Central memory CD8-positive, alpha-beta T cell (primary cell): ENCODE measurements at places on chromosomes 1 and 21.

DNA sequence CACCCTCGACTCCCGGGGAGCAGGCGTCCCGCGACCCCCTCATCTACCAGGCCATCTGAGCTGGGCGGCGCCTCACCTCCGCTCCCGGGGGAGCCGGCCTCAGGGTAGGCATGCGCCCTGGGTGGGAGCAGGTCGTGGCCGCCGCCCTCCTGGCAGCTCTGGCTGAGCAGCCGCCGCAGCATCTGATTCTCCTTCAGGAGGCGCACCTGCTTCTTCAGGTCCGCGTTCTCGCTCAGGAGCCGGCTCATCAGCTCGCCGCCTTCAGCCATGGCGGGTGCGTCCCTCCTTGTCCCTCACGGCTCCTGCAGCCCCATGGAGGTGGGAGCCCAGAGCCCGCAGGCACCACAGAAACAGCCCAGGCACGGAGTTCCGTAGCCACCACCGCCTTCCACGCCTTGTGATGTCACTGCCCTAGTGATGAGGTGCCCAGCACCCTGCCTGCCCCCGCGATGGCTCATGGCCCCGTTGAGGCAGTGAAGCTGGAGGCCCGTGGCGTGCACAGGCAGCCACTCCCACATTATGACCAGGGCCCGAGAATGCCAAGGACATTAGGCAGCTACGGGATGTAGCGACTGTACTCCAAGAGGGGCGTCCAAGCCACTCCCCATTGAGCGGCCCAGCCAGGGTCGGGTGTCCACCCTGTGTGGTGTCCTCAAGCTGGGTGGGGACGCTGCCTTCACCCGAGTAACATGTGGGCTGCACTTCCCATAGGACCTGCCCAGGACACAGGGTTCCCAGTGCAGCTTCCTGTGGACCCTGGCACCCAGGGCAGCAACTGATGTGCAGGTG lies 1.5 kb downstream of the SPATC1L start:
- H3K4me3 ChIP-seq = peak overlapping the region; percentile 52
- peaks cover 3% of the 10 kb centered on the region for H3K36me3 ChIP-seq
- H3K27ac ChIP-seq = no peak overlapping the region
- no peak for DNase-seq
- H3K4me1 ChIP-seq = no peaks in the 10 kb centered on the region

GRCh38 chr1:109898842-109899241 lies 11.8 kb upstream of the CSF1 start:
- no peaks in the 10 kb centered on the region for H3K4me1 ChIP-seq
- H3K27me3 ChIP-seq = no peaks in the 10 kb centered on the region
- no peak overlapping the region for H3K4me3 ChIP-seq
- no peak for DNase-seq

DNA sequence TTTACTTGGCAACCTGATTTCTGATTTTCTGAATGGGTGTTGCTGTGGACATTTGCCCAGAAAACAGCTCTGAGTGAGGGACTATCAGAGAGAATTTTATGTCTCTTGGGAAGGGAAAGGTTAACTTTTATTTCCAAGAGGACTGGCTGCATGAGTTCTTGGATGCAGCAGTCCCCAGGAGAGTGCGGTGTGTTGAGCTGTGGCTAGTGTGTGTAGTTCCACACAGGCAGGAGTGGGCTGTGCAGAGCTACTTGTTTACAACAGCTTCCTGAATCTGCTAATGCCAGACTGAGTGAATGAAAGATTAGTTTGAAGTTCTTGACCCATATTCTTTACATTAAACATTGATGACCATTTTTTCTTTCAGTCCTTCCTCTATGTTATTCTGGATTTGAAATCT lies 41.0 kb upstream of the APOBEC4 start:
- H3K36me3 ChIP-seq = no peaks in the 10 kb centered on the region
- no peak for DNase-seq
- no peaks in the 10 kb centered on the region for H3K4me1 ChIP-seq
- H3K4me3 ChIP-seq = no peak overlapping the region

DNA sequence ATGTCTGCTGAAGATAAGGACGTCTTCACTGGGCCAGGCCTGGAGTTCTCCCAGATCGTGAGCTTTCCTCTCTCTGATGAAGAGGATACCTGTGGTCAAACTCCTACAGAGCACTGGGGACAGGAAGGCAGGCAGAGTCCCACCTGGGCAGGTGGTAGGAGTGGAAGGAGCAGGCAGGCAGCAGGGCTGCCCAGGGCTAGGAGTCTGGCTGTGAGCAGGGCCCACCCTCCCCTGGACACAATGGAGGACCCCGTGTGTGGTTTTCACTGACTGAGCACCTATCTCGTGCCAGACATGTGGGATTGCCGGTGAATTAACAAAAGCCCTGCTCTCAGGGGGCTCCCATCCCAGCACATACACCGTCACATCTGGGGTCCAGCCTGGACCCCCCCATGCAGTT lies 4.9 kb upstream of the SAMD11 start:
- H3K27me3 ChIP-seq = peaks cover 81% of the 10 kb centered on the region
- DNase-seq = no peak
- H3K4me3 ChIP-seq = no peak overlapping the region
- H3K27ac ChIP-seq = no peak overlapping the region
- H3K4me1 ChIP-seq = peaks cover 10% of the 10 kb centered on the region

GRCh38 chr1:193417945-193418744 lies 231.7 kb upstream of the B3GALT2 start:
- H3K4me1 ChIP-seq = peaks cover 18% of the 10 kb centered on the region
- H3K27ac ChIP-seq = peak overlapping the region; percentile 88
- peak overlapping the region; percentile 72 for H3K4me3 ChIP-seq
- no peak for DNase-seq

- H3K27me3 ChIP-seq = peaks cover 24% of the 10 kb centered on the region
- H3K36me3 ChIP-seq = peaks cover 3% of the 10 kb centered on the region
- no peak overlapping the region for H3K27ac ChIP-seq
- no peaks in the 10 kb centered on the region for H3K4me1 ChIP-seq
Measured at GRCh38 chr1:111873460-111874030, 115.9 kb downstream of the KCND3 start.

- no peak overlapping the region for H3K27ac ChIP-seq
- no peak overlapping the region for H3K4me3 ChIP-seq
- H3K4me1 ChIP-seq = no peaks in the 10 kb centered on the region
- peaks cover 2% of the 10 kb centered on the region for H3K36me3 ChIP-seq
- H3K27me3 ChIP-seq = peaks cover 57% of the 10 kb centered on the region
- DNase-seq = no peak
Measured at GRCh38 chr1:7688659-7689058, 82.4 kb upstream of the VAMP3 start.

- no peaks in the 10 kb centered on the region for H3K4me1 ChIP-seq
- no peak overlapping the region for H3K27ac ChIP-seq
- DNase-seq = no peak
- H3K27me3 ChIP-seq = no peaks in the 10 kb centered on the region
Measured at GRCh38 chr1:185444676-185445075, 127.6 kb upstream of the IVNS1ABP start.
